Cortex of kidney (tissue), 1 donor: ENCODE measurements at places on chromosomes 16 and 17.

GRCh38 chr17:77905266-77905665 lies 53.2 kb upstream of the TNRC6C start:
- no peak for DNase-seq

DNA sequence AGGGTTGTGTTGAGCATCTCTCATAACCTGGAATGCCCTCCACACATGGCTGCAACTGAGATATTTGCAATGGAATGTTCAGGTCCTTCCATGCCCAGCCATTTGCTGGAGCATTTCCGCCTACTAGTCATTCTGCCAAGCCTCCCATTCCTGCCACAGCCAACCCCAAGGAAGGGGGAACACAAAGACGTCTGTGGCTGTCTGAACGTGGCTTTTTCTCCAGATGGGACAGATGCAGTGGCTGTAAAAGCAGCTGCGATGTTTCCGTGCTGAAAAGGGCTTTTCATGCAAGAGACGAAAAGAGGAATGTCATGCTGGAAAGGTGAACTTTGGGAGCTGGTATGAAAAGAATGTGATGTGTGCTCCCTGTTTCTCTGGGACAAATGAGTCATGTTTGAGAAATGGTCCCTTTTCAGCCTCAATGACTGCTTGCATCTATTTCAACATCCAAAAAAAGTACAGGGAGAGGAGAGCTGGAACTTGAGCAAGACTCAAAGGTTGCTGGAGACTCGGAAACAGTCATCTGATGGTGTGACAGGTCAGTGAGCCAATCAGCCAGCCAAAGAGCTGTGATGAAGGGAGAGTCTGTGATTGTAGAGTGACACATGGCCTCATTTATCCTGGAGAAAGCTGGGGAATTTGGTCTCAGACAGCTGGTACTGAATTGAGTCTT lies 208.9 kb downstream of the SHISA9 start:
- no peak for DNase-seq

GRCh38 chr16:4826980-4827379 lies 20.1 kb downstream of the GLYR1 start:
- no peak for DNase-seq

DNA sequence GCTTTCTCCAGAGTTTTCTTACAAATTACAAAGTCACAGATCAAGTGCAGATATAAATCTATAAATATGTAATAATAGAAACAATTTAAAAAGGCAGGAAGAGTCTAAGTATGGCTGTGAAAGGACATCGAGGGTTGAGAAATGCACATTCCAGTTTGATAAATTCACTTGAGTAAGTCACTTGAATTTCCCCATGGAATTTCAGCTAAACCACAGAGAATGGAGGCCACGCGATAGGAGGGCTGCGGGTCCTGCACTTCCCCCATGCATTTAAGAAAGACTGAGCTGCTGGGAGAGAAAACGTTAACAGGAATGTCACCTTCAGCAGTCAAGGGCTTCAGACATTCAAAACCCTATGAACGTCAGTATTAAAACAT lies 6.1 kb upstream of the MXRA7 start:
- DNase-seq = no peak

DNA sequence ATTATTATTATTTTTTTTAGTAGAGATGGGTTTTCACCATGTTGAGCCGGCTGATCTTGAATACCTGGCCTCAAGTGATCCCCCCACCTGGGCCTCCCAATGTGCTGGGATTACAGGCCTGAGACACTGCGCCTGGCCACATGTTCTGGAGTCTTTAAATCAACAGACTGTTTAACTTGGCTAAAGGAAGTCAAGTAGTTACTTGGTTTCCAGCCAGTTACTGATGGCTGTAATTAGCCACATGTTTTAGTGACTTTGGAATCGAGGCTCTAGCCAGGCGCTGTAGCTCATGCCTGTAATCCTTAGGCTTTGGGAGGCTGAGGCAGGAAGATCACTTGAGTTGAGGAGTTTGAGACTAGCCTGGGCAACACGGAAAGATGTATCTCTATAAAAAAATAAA lies 699.2 kb upstream of the RBFOX1 start:
- DNase-seq = no peak

GRCh38 chr16:8375232-8375587 lies 215.1 kb downstream of the TMEM114 start:
- no peak for DNase-seq

DNA sequence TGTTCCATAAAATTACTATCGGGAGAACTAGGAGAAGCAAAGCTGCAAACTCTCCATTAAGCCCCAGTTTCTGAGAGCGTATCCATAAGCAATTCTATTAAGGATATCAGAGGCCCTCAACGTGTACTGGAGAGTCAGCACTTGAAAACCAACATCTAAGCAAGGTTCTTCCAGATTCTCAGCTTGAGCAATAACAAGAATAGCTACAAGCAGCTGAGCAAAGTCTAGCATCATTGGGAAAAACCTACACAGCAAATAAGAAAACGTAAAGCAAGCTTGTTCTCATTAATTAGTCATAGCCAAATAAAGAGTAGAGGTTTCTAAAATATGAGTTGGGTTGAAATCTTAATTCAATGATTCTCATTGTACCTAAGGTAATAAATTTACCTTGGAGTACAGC lies 26.9 kb upstream of the COX10 start:
- no peak for DNase-seq

GRCh38 chr16:12188935-12189249 lies 212.4 kb downstream of the SNX29 start:
- DNase-seq = no peak

DNA sequence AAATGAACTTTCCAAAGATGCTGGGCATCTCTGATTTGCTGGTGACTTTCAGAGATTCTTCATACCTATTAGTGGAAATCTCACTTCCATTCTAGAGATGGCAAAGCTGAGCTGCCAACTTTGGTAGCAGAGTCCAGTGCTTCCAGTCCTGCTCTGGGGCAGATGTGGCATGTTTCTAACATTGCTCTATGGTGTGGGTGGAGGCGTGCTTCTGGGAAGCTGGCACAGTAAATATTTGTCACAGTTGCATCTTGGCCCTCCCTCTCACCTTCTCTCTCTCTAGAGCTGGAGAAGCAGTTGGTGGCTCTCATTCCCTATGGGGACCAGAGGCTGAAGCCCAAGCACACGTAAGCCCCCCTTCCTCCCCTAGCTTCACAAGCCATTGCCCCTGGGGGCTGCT lies 1.9 kb downstream of the TMEM106A start:
- DNase-seq = no peak

- no peak for DNase-seq
These were observed at the start of gene CES2 for GRCh38 chr16:66935314-66936011. Gene CES2 (plus strand): TSS chr16:66935516. CDS start chr16:66935636, 120 bp downstream.

- no peak for DNase-seq
These were observed 1.4 kb downstream of the MMD start for GRCh38 chr17:55420067-55420775.
